ENCODE measurements at places on chromosomes 4 and X.

- DNase-seq, result no peak
These were observed 125.8 kb downstream of the IRF2 start for GRCh38 chr4:184348311-184349233.

GRCh38 chr4:187158003-187158402 lies 434.3 kb upstream of the FAT1 start:
- DNase-seq, result no peak

DNA sequence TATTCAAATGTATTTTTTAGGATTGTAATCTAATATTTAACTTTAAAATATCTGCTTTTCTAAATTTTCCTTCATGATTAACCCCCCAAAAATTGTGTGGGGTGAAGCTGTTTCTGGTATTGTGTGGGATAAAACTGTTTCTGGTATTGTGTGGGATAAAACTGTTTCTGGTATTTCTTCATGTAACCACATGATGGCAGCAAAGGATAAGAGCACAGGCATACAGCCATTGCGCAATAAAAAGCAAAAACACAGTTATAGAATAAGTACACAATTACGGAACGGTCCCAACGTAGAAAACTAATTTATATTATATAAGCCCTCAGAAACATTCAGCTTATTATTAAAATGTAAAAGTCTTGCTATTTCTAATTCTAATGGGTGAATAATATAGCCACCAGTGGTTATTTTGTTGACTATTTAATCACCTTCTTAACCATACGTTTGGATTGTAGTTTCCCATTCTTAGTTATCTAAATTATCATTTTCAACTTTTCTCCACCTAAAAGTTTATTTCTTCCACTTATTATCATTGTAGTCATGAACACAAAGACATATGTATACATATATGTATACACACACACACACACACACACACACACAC lies 333.9 kb upstream of the FSTL5 start:
- DNase-seq, result peak; percentile 28

DNA sequence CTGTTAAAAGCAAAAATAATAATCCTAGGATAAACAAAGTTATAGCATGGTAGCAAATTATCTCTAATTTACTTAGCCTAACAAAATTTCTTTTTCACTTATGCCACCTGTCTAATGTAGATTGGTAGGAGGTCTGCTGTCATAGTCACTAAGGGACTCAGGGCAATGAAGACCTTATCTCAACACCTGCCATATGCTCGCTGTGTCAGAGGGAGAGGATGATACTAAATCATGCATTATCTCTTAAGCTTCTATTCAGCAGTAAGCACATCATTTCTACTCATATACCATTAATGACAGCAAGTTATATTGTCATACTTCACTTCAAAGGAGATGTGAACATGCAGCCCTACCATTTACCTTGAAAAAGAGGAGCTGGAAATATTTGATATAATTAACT lies 44.1 kb downstream of the AFM start:
- DNase-seq, result no peak

- no peak for DNase-seq
These were observed 7.2 kb downstream of the HTR2C start for GRCh38 chrX:114591121-114591520.

- DNase-seq, result no peak
These were observed 1304.0 kb downstream of the FAM133A start for GRCh38 chrX:94977986-94978385.

DNA sequence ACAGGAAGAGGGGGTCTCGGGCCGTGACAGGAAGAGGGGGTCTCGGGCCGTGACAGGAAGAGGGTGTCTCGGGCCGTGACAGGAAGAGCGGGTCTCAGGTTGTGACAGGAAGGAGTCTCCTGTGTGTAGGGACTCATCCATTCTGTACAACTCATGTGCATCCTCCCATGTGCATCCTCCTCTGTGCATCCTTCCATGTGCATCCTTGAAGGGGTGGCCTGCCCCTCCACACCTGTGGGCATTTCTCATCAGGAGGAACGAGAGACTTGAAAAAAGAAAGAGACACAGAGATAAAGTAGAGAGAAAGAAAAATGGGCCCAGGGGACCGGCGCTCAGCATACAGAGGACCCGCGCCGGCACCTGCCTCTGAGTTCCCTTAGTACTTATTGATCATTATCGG lies 30.2 kb upstream of the PLCXD1 start:
- DNase-seq, result no peak

- DNase-seq, result no peak
These were observed 1.4 kb downstream of the UBA6 start for GRCh38 chr4:67699603-67700002.

GRCh38 chr4:52911684-52912294 lies 49.7 kb downstream of the RASL11B start:
- DNase-seq, result peak; percentile 77

Measured in activated CD4-positive, alpha-beta T cell treated with anti-CD3 and anti-CD28 coated beads, Interleukin-2, amount 10 ng/mL, durations not matched to agents 7 days and 5 days (primary cell).